Smooth muscle cell of bladder (primary cell): ENCODE measurements at places on chromosomes 4 and X. TPM values are rescaled to one million over a fixed set of nuclear protein-coding genes. Genes with fewer than 3 reads are reported as not detected.

The POU3F4 gene
- total RNA-seq = not detected in 2 replicates

The TRIM75 gene
- total RNA-seq = not detected in 2 replicates

The TDO2 gene
- 0.92 and 1.7 TPM in 2 replicates for total RNA-seq

The NCAPG gene
- total RNA-seq = 2.3 and 2.6 TPM in 2 replicates

The VEGFD gene
- total RNA-seq = 0.14 and 0.46 TPM in 2 replicates

The JCHAIN gene
- 1.7 and 6.7 TPM in 2 replicates for total RNA-seq
